ENCODE measurements at places on chromosomes 2 and 18. TPM values are rescaled to one million over a fixed set of nuclear protein-coding genes. Genes with fewer than 3 reads are reported as not detected.

The ORC4 gene
- 38.5 TPM for total RNA-seq

The SS18 gene
- 72.6 TPM for total RNA-seq

The GALNT13 gene
- total RNA-seq = not detected

The HPCAL1 gene
- total RNA-seq = 61.6 TPM

DNA sequence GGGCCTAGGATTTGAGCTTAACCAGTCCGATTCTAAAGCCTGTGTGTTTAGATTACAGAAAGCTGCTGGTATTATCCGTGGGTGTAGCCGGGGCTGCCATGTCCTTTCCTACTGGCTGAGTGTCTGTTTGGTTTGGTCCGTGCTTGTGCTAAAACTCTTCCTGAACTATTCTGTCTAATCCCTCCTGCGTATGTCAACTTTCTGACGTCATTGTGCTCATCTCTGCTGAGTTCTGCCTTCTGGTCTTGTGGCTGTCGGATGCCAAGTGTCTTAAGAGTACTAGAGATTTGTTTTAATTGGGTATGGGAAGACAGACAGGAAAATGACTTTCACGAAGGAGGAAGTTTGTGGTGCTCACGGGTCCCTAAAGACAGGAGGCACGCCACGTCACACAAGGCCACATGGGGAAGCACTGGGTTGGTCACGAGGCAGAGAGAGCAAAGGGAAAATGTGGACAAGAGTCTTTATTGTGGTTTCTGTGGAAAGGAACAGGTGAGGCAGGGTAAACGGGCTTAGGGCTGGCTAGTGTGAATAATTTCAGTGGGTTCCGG, 31.8 kb upstream of the NTSR2 start:
- DNase-seq = no peak

DNA sequence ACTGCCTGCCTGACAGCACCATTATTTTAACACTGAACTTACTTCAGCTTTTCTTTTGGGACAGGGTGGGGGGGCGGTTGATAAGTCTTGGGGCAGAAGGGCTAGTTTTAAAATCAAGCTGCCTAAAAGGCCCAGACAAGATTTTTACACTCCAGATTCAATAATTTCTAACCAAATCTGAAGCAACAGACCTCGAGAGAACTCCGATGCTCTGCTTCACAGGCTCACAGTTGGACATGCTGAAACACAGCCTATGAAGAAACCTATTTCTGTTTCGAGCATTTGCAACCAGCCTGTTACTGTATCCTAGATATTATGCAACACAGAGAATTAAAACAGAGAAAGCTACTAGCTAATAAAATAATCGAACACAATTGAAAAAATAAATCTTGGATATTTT, 1.3 kb upstream of the MYT1L start:
- DNase-seq = no peak

GRCh38 chr2:37738266-37738885, 66.9 kb upstream of the CDC42EP3 start:
- DNase-seq = no peak

DNA sequence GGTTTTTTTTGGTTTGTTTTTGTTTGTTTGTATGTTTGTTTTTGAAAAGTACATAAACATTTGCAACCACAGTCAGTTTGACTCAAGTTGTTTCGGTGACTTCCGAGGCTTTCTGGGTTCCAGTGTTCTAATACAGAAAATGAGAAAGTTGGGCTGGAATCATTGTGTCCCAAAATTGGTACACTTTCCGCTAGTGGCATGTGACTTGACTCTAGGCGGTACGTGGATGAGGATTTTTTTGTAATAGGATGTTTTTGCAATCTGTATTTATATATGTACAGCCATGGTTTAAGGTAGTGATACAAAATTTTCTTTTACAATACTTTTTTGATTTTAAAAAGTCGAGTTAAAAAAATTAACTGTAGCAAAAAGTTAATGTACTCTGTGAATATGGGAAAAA, 1.7 kb downstream of the MFF start:
- no peak for DNase-seq

DNA sequence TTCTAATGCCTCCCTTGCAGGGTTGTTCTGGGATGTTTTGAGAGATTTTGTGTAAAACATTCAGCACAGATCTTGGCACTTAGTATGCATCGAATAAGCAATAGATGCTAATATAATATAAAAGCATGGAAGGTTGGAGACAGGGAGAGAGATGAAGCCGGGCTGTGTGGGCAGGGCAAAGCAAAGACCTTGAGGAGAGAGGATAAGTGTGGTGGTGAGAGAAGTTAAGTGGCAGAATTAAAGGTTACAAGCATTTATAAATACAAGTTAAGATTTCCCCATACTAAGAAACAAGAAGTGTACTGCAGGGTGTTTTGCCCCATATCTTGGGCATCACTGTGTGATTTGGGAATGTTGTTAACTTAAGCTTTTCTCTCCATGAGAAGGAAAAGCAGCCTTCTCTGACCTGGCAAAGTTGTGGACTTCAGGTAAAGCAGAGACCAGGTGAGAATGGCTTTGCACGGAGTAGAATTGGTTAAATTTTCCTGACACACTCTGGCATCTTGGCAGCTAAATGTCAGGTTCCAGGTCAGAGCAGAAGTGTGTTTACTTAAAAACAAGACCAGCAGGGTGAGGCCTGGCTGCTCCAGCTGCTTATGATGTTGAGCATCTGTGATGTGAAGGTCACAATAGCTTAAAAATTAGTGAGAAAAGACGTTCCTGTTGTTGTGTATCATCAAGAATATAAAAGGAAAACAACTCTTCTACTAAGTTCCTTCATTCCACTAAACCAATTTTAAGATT, 288.5 kb upstream of the HNMT start:
- no peak for DNase-seq

Data from activated CD4-positive, alpha-beta T cell treated with anti-CD3 and anti-CD28 coated beads, Interleukin-2, amount 10 ng/mL, durations not matched to agents 7 days and 5 days (primary cell).